ENCODE measurements at places on chromosomes 11 and 22.

DNA sequence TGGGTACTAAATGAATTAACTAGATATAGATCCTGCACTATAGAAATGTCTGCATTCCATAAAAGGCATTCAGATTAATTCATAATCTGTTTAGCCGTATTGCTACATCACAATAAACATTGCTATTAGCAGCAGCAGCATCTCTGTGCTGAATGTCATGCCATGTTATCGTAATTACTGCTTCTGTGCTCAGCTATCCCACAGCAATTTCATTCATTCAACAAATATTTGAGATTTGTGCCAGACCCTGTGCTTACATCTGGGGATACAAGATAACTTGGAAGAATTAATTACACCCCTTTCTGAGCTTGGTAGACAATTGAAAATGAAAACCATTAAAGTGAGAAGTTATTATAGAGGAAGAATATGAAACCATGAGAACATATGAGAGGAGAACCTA is 185.8 kb upstream of the C11orf87 start:
- DNase-seq = no peak

DNA sequence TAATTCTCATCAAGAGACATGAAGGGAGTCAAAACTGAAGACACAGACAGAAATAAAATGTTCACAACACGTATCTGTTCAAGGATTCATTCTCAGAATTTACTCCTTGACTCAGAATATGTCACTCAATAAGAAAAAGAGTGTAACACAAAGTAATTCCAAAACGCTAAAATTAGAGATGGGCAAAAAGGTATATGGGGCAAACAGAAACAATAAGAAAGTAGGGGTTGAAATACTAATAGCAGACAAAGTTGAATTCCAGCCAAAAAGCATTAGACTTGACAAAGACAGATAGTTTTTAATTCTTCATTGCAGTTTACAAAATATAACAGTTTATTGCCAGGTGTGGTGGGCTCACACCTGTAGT is 26.7 kb downstream of the GNB1L start:
- no peak for DNase-seq

- DNase-seq = no peak
These were observed 33.6 kb downstream of the LRRC32 start for GRCh38 chr11:76636826-76637460.

DNA sequence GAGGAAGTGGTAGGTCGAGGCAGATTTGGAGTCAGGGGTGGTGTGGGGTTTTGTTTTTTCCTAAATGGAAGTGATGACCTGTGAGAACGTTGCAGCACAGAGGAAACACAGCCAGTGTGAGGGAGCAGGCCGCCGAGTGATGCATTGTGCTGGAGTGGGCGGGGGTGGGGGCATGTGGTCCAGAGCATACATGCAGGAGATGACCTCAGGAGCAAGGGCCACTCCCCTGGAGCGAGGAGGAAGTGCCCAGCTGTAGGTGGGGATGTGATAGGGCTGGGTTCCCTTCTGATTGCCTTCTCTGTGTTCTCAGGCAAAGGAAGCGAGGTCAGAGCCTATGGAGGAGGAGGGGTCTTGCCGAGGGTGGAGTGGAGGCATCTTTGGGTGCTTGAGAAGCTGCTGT is 81.4 kb downstream of the PPP6R3 start:
- DNase-seq = no peak

- no peak for DNase-seq
These were observed 58.8 kb downstream of the GGTLC2 start for GRCh38 chr22:22703203-22703570.

DNA sequence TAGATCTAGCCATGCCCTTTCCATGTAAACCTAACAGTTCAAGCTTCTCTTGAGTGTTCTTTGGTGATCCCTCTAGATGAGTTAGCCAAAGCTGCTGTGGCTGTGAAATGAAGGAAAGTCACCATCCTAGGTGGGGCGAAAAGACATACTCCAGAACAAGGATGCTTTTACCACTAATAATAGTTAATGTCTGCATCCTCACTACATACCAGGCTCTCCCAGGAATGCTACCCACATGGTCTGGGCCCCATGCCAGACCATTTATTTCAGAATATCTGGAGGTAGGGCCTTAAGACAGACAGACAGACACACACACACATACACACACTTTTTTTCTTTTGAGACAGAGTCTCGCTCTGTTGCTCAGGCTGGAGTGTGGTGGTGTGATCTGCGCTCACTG is 14.7 kb downstream of the ABTB2 start:
- DNase-seq = no peak

DNA sequence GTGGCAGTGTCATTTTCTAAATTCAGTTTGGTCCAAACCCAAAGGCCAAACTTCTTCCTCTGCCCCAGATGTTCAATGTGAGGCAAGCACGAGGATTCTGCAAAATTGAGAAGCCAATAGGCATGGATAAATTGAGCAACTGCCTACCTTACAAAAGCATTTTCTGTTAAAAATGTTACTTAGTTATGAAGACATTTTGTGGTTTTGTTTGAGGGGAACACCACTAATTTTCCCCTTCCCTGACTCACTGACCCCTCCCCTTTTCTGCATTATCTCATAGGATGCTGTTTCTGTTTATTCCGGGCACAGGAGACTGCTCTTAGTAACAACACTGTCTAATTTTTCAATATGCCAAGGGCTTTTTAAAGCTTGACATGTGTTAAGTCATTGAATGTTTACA is 462.8 kb downstream of the INSC start:
- no peak for DNase-seq

- no peak for DNase-seq
These were observed 3.1 kb downstream of the SULT4A1 start for GRCh38 chr22:43859176-43859575.

GRCh38 chr11:114317787-114318137 is 21.6 kb downstream of the NNMT start:
- DNase-seq = no peak

DNA sequence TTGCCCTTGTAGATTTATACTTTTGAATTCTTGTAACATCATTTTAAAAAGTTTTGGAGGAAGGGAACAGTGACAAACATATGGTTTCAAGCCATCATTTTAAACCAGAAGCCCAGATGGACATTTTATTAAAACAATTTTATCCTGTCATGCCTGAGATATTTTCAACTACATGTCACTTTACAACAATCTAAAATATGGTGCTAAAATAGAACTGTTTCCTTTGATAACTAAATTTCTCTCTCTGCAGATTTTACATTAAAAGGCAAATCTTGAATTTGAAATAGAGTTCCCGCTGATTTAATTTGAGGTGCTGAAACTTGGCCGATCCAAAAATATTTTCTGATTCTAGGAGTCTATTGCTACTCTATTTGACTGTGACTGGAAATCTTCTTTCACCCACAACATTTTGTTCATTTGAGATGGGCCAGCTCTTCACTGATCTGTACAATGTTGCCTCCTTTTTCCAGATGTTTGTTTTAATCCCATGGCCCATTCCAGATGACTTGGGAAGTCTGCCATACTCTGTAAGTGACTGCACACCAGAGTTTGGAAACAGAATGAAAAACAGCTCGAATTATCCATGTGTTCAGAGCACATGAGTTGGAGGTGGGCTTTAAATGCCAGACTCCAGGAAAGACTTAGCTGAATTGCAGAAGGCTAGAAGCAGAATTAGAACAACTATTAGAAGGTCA is 402.5 kb downstream of the TMEM135 start:
- DNase-seq = no peak

DNA sequence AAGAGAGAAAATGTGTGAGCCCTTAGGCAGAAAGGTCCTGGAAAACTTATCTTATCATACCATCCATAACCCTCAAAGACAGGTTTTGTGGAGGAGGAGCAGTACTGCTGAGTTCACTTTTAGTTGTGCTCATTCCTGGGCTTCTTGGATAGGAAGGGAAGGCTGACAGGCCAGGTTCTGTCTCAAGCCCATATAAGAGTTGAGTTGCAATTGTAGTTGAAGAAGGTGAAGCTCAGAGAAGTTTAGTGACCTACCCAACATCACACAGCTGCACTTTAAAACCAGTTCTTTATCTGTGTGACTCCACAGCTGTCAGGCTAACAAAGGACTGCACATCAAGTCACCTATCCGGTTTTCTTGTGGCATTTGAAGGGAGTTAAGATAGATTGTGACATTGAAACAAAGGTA is 13.0 kb downstream of the TEAD1 start:
- DNase-seq = no peak

DNA sequence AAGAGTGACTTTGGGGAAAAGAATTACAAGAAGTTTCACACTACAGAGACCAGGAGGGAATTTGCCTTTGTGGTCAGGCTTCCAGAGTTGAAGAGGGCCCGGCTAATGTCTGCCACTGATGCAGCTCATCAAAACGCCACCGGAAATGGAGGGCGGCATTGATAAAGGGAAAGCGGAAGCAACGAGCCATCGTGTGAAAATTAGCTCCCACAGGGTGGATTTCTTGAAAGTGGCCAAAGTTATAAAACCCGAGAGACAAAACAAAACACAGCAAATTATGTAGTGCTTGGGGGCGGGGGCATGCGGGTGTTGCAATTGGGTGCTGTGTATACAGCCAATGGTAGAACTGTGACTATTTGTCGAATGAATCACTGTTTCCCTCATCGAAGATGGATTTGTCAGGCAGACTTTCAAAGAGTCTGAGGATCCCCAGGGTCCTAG is 113.0 kb downstream of the ADAMTS15 start:
- no peak for DNase-seq

DNA sequence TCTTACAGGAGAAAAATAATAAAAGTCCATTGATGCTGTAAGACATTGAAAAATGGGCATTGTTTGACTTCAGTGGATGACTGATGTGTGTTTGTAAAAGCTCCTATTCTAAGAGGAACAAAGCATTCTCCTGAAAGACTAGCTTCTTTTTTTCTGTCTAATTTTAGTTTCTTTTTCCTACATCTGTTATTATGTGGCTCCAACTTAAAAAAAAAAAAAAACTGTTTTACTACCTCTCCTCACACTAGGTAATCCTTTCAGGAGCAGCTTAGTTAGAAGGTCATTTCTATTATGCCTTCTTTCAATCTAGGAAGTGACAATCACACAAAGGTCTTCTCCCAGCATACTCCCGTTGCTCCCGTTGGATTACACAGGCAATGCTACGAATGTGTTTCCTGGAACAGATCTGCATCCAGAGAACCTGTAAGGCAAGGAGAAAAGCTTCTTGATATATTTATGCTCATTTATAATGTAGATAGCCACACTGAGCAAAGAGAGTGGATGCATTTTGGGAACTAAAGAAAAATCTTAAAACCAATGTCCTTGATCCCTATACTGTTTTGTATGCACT is 595.1 kb upstream of the CCDC179 start:
- DNase-seq = no peak

DNA sequence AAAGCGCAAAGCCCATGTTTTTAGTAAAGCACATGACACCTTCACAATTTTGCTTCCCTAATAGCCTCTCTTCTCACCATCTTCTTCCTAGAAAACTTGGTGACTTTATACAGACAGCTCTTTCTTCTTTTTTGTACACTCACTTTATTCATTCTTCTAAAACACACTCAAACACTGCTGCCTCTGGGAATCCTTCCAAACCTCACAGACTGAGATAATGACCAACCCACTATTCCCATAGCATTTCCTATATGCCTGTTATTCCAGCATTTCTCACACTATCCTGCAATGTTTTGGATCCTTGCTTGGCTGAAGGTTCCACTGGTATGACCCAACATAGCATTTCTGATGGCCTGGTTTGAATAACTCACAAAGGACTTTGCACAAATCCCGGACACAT is 442.1 kb upstream of the CCDC90B start:
- DNase-seq = no peak

DNA sequence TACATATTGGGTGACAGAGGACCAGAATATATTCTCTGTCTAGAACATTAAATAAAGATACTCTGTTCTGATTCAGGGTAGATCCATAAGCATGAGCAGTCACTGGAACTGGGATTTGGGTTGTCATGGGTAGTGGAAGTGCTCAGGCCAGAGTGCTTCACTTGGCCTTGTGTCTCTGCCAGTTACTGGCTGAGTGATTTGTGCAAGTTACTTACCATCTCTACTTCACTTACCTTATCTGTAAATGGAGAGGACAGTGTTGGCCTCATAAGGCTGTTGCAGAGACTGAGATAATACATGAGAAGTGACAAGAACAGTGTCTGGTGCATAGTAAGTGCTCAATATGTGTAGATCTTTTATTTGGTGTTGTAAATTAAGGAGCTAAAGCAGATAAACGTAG is 17.6 kb downstream of the ATXN10 start:
- DNase-seq = no peak

DNA sequence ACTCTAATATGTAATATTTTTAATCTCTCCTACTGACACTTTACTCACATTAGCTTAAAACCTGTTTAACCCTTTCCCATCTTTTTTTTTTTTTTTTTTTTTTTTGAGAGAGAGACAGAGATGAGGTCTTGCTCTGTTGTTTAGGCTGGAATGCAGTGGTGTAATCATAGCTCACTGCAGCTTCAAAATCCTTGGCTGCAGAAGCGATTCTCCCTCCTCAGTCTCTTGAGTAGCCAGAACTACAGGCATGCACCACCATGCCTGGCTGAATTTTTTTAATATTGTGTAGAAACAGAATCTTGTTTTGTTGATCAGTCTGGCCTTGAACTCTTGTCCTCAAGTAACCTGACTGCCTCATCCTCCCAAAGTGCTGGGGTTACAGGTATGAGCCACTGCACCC is 37.3 kb downstream of the PAMR1 start:
- no peak for DNase-seq

GRCh38 chr22:28883657-28883916 is 215 bp downstream of the ZNRF3 start:
- no peak for DNase-seq

- no peak for DNase-seq
These were observed 16.3 kb downstream of the NECTIN1 start for GRCh38 chr11:119712459-119713358.

- no peak for DNase-seq
These were observed 583 bp downstream of the PDGFD start for GRCh38 chr11:104163100-104164027.

DNA sequence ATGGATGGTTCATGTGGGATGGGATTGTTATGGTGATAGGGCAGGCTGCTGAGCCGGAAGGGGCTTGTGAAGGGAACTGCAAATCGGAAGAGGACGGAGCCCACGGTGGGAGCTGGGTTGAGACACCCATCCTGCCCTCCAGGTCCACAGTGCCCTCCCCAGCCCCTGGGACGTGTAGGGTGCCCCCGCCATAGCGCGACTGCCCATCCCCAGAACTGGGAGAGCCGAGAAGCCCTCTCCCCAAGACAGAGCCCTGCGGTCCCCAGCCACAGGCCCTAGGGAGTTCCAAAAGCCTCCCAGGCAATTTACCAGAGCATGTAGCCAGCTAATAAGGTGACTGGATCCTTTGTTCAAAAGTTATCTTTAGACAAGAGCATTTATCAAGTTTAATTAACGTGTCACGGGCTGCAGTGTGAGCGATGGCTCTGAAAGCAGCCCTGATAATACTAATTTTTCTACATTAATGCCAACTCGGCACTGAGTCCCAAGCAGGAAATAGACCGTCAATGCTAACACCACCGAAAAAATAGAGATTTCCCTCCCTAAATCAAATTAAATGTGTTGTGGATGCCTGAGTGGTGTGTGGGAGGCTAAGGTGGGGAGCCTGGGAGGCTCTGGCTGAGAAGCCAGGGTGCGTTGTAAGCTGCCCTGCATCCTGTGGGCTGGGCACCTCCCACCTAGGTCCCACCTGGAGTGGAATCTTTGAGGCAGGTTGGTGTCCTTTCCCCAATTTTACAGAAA is 76.8 kb upstream of the RTL6 start:
- no peak for DNase-seq

Measured in NCI-H2171 treated with DMSO at 0.1 percent for 48 hours (cell line).